ENCODE measurements at places on chromosomes 12 and 14.

DNA sequence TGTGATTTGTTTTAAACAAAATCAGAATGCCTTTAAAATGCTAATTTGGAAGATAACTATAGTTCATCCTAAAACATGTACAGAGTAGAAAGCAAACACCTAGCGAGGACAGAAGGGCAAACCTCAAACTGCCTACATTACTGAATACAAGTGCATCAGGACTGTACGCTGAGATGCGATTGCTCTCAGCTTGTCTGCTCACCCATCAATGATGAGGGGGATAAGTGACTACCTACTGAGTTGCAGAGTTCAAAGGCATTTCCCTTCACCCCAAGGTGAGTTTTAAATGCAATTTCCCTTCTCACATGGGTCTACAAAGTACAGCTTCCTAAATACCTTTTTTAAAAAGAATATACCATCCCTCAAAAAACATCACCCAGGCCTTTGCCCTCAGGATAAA, 52.9 kb downstream of the PHLDA1 start:
- DNase-seq = no peak

DNA sequence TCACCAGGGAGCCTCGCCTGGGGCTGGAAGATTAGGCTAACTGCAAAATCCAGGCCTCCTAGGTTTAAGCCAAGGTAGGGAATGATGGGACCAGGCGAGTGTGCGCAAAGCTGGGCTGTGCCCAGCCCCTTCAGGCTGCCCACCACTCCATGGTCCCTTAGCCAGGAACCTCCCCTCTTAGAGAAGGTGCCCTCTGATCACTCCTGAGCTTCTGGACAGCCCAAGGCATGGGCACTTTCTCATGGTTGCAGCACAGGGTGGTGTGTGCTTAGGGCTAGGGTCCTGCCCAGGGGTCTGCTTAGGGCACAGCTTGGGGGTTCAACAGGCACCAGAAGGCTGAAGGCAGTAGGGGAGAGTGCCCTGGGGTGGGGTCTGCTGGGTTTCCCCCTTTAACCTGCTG, 69.0 kb downstream of the PRIMA1 start:
- DNase-seq = no peak

DNA sequence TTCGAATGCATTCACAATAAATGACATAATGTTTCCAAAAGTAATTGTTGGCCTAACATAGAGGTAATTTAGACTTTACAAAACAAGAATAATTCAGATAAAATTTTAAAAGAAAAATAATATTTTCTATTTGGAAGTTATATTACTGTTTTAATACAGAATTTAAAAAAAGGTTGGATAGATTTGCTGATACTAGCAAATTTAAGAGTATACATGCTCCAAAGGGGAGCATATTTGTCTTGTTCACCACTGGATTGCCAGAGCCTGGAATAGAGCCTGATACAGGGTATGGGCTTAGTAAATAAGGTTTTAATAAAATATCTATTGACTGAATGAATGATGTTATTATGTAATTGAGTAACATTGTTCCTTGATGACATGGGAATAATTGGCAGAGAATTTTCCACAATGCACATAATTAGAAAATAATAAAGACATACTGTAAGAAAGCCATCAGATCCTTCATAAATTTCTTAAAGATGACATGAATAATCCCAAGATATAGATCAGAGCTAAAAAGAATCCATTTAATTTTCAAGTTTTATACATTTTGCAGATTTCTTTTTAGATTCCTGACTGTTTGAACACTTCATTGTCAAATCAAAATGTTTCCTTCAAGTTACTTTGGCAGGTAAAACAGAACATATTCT, 305.3 kb downstream of the SLC6A15 start:
- DNase-seq = no peak

DNA sequence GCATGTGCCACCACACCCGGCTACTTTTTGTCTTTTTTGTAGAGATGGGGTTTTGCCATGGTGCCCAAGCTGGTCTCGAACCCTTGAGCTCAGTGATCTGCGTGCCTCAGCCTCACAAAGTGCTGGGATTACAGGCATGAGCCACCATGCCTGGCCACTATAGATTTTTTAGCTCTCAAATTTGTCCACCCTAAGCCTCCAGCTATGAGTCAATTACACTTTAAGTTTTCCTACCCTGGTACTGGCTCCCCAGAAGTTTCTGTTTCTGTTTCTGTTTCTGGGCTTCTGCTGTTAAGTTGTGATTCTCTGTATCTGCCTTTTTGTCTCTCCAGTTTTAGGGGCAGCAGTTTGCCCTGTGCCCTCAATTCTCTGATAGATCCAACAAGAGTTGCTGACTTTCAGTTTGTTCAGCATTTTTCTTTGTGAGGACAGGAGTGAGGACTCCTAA, 4.4 kb upstream of the TINF2 start:
- no peak for DNase-seq

GRCh38 chr12:66131067-66131688, 628 bp upstream of the LLPH start:
- no peak for DNase-seq

- no peak for DNase-seq
These were observed 65.2 kb downstream of the WIF1 start for GRCh38 chr12:65055859-65056258.

DNA sequence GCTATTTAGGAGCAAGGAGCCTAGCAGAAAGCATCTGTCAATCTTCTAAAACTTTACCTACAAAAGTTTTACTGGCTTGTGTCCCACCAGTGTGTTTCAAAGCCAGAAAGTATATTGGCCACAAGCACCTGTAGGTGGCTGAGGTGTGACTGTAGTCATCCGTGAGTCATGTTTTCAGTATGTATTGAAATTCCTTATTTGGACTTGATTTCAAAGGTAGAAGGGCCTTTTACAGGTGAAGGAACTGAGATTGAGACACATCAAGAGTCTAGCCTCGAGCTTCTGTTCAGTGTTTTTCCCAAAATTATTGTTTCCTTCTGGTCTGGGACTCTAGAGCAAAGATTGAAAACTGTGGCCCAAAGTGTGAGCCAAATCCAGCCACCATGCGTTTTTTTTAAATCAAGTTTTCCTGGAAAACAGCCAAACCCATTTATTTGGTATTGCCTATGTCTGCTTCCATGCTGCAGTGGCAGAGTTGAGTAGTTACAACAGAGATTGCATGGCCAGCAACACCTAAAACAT, 195.3 kb upstream of the BCL2L14 start:
- no peak for DNase-seq

DNA sequence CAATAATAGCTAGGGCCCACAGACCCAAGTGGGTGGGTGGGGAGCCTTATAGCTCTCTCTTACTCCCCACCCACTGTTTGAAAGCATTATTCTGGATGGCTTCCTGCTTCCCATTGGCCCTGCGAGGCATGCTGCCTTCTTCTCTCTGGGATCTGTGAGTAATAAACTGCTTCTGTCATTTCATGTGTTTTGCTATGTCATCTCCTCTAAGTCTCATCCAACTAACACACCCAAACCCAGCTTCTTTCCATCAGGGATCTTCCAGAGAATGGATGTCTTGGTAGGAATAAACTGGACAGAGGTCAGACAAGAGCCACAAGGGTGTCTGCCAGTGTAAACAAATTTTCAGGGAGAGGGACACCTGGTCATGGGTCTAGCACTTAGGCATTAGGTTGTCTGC, 66.4 kb upstream of the BDKRB2 start:
- no peak for DNase-seq

GRCh38 chr12:115922952-115923564, 354.4 kb downstream of the MED13L start:
- no peak for DNase-seq

DNA sequence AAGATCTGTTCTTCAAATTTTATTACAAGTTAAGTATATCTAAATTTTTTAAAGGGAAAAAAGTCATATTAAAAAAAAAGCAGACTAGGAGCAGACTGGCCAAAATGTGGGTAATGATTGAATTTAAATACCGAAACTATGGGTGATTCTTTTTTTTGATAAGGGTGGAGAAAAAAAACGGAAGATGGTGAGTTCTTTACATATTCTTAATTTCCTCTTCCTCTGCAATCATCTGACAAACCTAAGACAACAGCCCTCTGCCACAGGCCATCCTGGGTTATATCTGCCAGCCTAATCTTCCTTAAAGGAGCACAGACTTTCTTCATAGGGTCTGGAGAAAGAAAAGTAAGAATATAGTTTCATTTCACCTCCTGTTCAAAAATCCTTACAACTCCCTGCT, 108.0 kb downstream of the PPP2R5E start:
- DNase-seq = no peak

DNA sequence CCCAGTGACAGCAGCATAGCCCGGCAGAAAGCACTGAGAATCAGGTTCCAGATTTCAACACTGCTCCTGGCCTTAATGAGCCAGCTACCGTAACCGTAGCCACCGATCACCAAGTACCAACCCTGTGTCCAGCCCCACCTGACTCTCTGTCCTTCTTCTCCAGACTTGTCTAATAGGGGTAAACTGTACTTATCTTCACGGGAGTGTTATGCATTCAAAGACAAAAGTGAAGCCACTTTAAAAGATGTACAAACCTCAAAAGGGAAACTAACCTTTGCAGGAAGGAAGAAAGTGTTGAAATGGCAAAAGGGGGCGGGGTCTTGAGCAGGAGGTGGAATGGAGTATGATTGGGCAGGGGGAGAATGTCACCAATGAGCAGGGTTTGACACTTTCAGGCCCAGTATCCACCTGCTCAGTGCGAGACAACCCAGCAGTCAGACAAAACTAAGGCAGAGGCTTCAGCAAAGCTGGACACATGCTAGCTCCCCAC, 226.1 kb downstream of the CHST11 start:
- peak; percentile 36 for DNase-seq

GRCh38 chr14:37824939-37825712, 229.7 kb downstream of the TTC6 start:
- DNase-seq = no peak

GRCh38 chr12:113961921-113962710, 4.0 kb downstream of the RBM19 start:
- DNase-seq = no peak

- DNase-seq = no peak
These were observed 7.5 kb downstream of the HEBP1 start for GRCh38 chr12:12992418-12993130.

GRCh38 chr12:102757154-102757881, 159.7 kb downstream of the PAH start:
- no peak for DNase-seq

- no peak for DNase-seq
These were observed 84.5 kb upstream of the CDKN3 start for GRCh38 chr14:54312166-54312801.

- DNase-seq = no peak
These were observed 119.0 kb upstream of the RASSF8 start for GRCh38 chr12:25839470-25839869.

- no peak for DNase-seq
These were observed 86.3 kb upstream of the PDZRN4 start for GRCh38 chr12:41101806-41102205.

DNA sequence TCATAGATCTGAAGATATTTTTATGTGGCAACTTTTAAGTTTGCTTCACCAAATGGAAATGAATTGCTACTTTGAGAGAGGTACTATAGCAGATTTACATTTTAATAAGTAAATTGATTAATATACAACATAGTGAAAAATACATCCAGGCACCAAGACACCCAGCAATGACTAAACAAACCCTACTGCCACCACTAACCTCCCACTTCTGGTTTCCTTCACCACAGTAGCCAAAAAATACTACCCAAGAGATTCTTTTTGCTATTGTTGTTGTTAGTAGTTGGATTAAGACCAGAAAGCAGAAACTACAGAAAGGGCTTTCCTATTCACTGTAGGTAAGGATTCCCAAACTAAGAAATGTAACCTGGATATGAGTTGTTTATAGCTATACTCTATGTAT, 54.1 kb downstream of the COCH start:
- DNase-seq = no peak

GRCh38 chr14:98871796-98872195, 400.2 kb downstream of the BCL11B start:
- no peak for DNase-seq

- DNase-seq = no peak
These were observed 46.8 kb downstream of the RNF34 start for GRCh38 chr12:121446750-121447149.

GRCh38 chr12:96878704-96879103, 28.4 kb upstream of the NEDD1 start:
- no peak for DNase-seq

DNA sequence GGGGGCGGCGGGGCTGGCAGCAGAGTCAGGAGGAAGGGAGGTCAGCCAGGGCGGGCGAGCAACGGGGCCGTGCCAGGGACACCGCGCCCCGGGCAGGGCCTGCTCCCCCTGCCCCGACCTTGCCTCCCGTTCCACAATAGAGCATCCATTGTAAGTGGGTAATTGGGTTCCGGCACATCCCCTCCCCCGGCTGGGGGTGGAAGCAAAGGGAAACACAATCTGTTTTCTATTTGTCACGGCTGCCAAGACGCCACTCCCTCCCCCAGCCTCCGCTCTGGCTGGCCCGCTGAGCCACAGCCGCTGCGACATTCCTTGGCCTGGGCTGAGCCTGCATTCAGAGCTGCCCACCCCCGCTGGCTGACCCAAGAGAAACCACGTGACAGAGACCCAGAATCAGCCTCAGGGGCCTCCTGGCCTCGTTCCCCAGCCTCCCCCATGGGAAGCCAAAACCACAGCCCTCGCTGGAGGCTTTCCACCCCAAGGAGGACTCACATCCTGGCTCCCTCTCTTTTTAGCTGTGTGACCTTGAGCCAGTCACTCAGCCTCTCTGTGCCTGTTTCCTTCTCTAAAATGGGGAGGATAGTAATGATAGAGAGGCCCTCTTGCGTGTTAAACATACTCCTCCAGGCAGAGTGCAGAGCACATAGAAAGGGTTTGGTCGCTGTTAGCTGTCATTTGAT, 117.6 kb downstream of the SCARB1 start:
- DNase-seq = no peak

DNA sequence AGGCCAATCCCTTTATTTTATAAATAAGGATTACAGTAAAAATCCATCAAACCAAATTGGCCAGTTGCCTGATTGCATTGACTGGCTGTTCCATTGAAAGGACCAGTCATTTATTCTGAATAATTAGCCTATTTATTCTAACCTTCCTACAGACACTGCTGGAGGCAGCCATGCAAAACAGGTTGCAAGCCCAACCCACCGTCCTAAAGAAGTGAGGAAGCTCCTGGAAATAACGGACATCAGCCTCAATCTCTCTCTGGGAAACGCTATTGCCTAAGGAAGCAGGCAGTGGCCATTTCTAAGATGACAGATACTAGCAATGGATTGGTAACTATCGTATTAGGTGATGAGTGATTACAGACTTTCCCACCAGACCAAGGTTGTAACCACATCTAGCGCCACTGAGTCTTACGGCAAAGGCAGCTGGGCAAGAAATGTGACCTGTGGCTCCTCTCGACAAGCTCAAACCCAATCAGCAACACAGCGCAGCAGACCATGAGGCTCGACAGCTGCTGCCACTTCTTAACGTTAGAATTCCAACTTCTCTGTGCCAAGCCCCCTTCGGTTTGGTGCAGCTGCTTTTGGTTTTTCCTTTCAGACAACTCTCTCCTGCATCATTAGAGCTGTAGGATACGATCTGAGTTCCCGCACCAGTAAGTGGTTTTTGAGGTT, 134.2 kb downstream of the KCNK10 start:
- DNase-seq = no peak

DNA sequence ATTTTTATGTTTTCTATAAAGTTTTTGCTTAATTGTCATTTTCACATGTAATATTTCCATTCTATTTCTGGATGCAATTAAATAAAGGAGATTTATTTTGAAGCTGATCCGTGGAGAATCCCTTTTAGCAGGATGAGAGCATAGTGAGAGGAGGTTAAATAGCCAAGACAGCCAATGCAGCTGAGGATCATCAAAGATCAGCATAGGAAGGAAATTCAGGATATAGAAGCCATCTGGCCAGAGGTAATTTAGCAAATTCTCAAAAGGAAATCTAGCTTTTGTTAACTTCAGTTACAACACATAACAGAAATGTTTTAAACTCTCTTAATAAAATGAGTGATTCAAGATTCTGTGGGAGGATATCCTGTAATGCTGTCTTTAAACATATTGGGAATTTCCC, 122.8 kb upstream of the PDE3A start:
- no peak for DNase-seq

All from KG1 (cell line).